ENCODE measurements at places on chromosomes 16 and 17.

DNA sequence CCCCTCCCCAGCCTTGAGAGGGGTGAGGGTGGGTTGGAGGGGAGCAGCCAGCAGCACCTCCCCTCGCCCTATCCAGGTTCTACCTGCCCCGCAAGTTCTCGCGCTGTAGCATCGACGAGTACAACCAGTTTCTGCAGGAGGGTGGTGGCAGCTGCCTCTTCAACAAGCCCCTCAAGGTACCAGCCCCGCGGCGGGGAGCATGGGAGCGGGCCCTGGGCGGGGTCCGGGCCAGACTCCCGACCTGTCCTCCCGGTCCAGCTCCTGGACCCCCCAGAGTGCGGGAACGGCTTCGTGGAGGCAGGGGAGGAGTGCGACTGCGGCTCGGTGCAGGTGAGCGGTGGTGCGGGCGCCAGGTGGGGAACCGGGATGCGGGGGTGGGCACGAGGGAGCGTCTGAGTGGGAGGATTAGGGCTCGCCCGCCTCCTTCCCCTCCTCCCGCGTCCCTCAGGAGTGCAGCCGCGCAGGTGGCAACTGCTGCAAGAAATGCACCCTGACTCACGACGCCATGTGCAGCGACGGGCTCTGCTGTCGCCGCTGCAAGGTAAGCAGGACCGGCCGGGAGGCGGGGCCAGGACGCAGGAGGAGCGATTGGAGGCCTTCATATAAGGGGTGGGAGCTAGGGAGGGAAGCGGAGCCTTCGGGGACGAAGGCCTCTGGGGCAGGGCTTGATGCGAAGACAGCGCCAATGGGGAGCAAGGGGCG lies 16.5 kb downstream of the ADAM11 start:
- DNase-seq: peak; percentile 99

- no peak for DNase-seq
Measured at GRCh38 chr17:31156326-31156725, 61.5 kb downstream of the NF1 start.

GRCh38 chr16:79523971-79524370 lies 76.6 kb downstream of the MAF start:
- DNase-seq: no peak

- no peak for DNase-seq
Measured at GRCh38 chr17:37064206-37064605, 115.5 kb downstream of the AATF start.

- DNase-seq: no peak
Measured at GRCh38 chr17:50923611-50924010, 57.5 kb upstream of the TOB1 start.

DNA sequence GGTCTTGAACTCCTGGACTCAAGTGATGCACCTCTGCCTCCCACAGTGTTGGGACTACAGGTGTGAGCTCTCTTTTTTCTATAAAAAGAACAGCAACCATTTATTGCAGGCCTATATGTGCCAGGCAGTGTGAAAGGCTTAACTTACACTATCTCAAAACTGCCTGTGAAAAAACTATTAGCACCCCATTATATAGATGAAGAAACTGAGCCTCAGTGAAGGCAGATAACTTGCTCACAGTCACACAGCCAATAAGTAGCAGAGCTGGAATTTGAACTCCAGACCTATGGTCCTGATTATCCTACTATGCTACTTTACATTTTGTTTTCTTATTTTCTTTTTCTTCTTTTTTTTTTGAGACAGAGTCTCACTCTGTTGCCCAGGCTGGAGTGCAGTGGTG lies 15.1 kb downstream of the NDE1 start:
- no peak for DNase-seq

DNA sequence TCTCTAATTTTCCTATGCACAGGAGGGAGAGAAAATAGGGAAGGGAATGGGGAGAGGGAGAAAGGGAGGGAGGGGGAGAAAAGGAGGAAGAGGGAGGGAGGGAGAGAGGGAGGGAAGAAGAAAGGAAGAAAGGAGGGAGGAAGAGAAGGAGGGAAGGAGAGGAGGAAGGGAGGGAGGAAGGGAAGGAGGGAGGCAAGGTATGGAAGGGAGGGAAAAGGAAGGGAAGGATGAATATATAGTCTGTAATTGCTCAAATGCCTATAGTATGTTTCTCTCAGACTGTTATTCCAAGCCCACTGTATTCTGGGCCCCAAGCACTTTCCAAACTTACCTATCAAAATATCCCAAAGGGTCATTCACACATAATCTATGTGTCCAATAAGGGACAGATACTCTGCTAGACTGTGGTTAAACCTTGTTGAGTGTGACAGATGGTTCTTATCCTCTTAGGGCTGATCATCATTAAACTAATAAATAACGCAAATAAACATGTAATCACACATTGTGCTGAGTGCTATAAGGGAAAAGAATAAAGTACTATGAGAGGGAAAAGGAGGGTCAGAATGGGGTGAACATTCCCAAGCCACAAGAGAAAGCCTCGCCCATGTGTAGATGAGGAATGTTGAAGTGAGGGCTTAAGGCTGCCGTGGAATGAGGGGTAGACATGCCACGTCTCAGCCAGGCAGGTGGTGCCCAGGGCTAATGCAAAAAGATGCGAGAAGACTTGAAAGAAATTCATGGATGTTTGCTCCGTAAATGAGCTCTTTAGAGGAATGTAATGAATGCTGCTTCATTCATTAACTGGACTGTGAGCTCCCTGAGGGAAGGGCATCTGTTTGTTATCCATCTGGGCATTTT lies 30.6 kb downstream of the ASIC2 start:
- DNase-seq: no peak

GRCh38 chr16:69863401-69864281 lies 87.5 kb upstream of the CLEC18A start:
- DNase-seq: no peak

- DNase-seq: peak; percentile 2
Measured at GRCh38 chr17:33871720-33872540, 383.2 kb upstream of the CCL2 start.

- DNase-seq: peak; percentile 98
Measured at GRCh38 chr16:89700100-89700648, 1.3 kb downstream of the SPATA2L start.

- no peak for DNase-seq
Measured at GRCh38 chr16:23256440-23256839, 45.7 kb upstream of the SCNN1B start.

DNA sequence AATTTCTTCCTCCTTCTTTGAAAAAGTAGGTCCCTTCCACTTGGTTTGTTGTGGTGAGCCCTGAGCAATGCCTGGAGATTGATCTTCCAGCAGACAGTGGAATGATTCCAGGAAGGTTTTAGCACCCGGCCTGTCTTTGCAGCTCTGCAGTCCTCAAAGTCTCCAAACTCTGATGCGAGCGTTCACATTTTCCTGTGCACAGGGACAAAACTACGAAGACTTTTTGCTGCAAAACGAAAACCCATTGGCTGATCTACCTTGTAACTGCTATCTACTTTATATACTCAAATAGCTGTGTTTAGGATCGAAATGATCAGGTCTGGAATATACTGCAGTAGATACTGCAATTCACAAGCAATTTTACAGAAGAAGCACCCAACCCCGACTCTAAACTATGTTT lies 21.7 kb downstream of the G6PC1 start:
- DNase-seq: no peak

GRCh38 chr17:80424878-80425765 lies 10.2 kb downstream of the ENDOV start:
- no peak for DNase-seq

DNA sequence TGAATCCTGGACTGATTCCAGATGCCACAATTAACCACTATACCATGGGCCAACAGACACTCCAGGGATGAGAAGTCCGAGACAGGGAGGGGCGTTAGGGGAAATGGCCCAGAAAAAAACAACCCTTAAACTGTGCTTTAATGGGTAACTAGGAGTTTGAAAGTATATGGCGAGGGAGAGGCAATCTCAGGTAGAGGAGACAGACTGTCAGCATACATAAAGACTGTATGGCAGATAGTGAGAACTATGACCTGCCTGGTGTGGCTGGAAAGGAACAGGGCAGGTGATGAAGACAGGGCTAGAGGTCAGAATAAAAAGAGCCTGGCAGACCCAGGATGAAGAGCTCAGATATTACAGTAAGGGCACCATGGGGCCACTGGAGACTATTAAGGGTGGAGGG lies 8.1 kb downstream of the ZZEF1 start:
- DNase-seq: no peak

DNA sequence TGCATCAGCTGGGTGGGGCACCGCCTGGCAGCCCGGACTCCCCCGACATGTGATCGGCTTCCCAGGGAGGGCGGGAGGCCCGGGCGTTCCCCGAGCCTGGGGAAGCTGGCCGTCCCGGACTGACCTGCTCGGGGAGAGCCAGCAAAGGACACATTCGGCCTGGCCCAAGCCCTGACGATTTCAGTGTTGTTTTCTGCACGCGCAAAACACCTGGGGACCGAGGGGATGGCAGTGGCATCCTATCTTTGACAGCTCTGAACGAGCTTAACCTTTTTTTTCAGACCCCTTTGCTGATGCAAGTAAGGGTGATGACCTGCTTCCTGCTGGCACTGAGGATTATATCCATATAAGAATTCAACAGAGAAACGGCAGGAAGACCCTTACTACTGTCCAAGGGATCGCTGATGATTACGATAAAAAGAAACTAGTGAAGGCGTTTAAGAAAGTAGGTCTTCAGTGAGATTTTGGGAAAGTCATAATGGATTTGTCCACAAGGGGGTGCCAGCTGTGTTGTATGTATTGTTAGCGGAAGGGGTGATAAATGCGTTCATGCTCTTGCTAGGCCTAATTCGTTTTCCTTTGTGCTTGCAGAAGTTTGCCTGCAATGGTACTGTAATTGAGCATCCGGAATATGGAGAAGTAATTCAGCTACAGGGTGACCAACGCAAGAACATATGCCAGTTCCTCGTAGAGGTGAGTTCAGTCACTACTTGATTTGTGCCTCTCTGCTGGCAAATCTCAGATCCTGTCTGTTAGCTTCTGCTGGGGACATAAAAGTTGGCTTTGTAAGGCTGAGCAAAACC lies 1.0 kb downstream of the EIF1 start:
- peak; percentile 77 for DNase-seq

DNA sequence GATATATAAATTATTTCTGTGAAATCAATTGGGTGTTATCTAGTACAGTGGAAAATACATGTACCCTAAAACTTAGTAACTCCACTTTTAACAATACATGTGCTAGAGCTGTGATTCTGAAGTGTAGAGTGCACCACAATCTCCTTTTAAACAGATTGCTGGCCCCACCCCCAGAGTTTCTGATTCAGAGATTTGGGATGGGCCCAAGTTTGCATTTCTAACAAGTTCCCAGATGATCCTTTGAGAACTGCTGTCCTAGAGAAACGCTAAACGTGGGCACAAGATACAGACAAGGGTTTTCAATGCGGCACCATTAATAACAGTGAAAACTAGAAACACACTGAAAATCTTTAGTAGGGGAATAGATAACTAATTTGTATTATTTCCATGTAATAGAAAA lies 49.2 kb downstream of the NXPH3 start:
- no peak for DNase-seq

DNA sequence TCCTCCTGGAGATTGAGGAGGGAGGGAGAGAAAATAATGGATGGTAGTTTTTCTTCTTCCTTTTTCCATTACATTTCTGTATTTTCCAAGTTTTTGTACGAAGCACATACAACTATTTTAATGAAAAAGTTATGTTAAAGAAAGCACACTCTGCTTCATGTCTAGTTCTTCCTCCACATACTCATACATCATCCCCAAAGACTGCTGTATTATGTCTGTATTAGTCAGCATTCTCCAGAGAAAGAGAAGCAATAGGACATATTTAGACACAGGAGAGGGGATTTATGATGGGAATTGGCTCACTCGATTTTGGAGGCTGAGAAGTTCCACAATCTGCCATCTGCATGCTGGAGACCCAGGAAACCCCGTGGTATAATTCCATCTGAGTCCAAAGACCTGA lies 10.1 kb upstream of the ACSM2A start:
- DNase-seq: no peak

- no peak for DNase-seq
Measured at GRCh38 chr17:28777178-28777577, 33.4 kb downstream of the TRAF4 start.

- DNase-seq: no peak
Measured at GRCh38 chr16:88064889-88065746, 113.9 kb downstream of the BANP start.

GRCh38 chr17:80777274-80777673 lies 214.4 kb upstream of the CHMP6 start:
- no peak for DNase-seq

GRCh38 chr17:73182616-73183310 lies 10.1 kb upstream of the COG1 start:
- DNase-seq: no peak

- no peak for DNase-seq
Measured at GRCh38 chr17:45666046-45666600, 118.0 kb upstream of the CRHR1 start.

DNA sequence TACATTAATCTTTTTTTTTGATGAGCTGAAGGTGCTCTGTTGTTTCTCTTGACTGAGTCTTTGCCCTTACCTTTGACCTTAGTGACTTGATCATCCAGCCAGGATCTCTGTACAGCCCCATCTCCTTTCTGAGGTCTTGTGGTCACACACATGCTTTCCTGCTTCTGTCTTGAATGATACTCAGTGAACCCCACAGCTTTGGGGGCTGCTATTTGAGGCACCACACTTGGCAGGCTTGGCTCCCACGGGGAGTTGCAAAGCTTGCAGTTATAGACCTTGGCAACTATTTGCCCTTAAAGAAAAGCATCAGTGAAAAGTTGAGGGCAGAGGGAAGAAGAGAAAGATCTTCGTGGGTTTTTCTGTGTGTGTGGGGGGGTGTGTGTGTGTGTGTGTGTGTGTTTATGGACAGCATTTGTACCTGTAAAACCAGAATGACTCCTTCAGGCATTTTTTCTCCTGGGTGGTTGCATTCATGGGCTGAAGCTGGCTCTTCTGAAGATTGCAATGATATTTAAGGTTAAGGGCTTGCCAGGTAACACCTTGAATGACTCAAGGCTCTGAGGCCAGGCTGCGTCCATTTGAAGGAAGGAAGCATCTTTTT lies 101.6 kb downstream of the MSI2 start:
- DNase-seq: peak; percentile 57

GRCh38 chr16:87483481-87483880 lies 9.3 kb downstream of the ZCCHC14 start:
- DNase-seq: no peak

DNA sequence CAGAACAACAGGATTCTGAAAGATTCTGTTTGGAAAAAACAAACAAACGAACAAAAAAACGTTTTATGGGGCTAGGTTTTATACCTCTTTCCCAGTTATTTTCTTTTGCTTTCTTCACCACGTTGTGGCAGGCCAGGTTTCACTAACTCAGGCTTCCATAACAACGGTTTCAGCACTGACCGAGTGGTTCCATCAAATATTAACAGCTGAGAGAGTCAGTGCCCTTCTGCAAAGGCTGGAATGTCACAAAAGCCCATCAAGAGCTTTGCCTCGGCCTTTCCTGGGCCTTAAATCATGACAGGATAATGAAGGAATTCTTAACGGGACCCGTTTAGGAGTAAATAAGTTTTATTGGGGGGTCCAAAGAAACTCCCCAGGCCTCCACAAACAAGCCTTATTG lies 34.2 kb downstream of the MPHOSPH6 start:
- DNase-seq: no peak

GRCh38 chr17:64230791-64231408 lies 32.2 kb downstream of the TEX2 start:
- no peak for DNase-seq

All from activated CD8-positive, alpha-beta T cell treated with anti-CD3 and anti-CD28 coated beads for 36 hours (primary cell).